ENCODE measurements at places on chromosomes 1 and 21. TPM values are rescaled to one million over a fixed set of nuclear protein-coding genes. Genes with fewer than 3 reads are reported as not detected.

CAMK2N1 gene
- 15.9 TPM for total RNA-seq

DNA sequence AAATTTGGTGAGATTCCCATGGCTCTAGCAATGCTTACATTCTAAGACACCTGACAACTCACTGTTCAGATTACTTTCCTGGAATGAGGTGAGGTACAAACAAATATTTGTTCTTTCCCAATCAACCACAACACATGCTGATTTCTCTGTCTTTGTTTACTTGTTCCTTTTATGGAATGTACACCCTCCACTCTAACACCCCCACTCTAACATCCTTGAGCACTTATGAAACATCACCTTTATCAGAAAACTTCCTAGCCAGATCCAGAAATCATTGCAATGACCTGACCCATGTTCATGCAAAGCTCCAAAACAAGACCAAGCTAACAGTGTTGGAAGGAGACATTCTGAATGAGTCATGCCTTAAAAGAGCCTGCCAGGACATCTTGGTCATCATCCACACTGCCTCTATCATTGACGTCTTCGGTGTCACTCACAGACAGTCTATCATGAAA, 35.5 kb downstream of the HSD3B1 start:
- no peak for DNase-seq

GJA4 gene
- total RNA-seq, result 64.2 TPM

AK4 gene
- total RNA-seq, result 32.2 TPM

DNA sequence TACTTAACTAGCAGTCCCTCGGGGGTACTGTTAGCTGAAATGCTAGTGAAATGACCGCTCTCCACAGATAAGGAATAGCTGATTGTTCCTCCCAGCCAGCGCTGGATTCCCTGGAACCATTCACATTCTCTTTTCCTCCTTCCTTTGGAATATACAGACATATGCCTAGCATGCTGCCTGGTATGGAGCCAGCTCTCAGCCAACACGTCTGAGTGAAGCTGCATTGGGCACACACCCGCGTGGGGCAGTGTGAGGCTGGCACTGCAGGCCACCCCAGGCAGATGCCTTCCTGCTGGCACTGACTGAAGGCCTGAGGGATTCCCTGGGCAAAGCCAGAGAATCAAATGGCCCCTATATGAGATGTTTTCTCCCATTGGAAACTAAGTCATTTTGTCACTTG, 66.7 kb downstream of the TLR5 start:
- no peak for DNase-seq

DNA sequence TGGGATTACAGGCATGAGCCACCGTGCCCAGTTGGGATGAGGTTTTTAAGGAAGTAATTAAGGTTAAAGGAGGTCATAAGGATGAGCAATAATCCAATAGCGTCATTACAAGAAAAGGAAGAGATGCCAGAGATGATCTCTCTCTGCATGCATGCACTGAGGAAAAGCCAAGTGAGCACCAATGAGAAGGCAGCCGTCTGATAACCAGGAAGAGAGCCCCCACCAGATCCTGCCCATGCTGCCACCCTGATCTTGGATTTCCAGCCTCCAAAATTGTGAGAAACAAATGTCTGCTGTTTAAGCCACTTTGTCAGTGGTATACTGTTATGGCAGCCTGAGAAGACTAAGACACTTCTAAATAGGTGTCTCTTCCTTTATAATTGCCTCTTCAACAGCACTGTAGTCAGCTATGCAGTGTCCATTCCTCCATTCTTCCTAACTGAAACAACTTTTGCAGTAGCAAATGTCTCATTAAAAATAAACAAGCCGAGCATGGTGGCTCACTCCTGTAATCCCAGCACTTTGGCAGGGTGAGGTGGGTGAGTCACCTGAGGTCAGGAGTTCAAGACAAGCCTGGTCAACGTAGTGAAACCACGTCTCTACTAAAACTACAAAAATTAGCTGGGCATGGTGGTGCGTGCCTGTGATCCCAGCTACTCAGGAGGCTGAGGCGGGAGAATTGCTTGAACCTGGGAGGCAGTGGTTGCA, 216.2 kb upstream of the RUNX1 start:
- DNase-seq, result no peak

PDIK1L gene
- total RNA-seq, result 10.4 TPM

- no peak for DNase-seq
Measured at GRCh38 chr1:38061883-38062328, 15.3 kb upstream of the POU3F1 start.

ATP8B2 gene
- total RNA-seq, result 291 TPM

TSSK3 gene
- total RNA-seq, result 2.3 TPM

AXDND1 gene
- total RNA-seq, result not detected

OR2AK2 gene
- total RNA-seq, result not detected

GRCh38 chr1:180642781-180643180, 11.0 kb downstream of the XPR1 start:
- no peak for DNase-seq

- DNase-seq, result no peak
Measured at GRCh38 chr1:83735526-83735925, 263.4 kb downstream of the TTLL7 start.

SLC44A3 gene
- total RNA-seq, result 2.5 TPM

HSD3B2 gene
- not detected for total RNA-seq

TRAF5 gene
- total RNA-seq, result 55.8 TPM

- no peak for DNase-seq
Measured at GRCh38 chr21:41953249-41953830, 478 bp downstream of the C2CD2 start.

FGR gene
- 17.0 TPM for total RNA-seq

DNA sequence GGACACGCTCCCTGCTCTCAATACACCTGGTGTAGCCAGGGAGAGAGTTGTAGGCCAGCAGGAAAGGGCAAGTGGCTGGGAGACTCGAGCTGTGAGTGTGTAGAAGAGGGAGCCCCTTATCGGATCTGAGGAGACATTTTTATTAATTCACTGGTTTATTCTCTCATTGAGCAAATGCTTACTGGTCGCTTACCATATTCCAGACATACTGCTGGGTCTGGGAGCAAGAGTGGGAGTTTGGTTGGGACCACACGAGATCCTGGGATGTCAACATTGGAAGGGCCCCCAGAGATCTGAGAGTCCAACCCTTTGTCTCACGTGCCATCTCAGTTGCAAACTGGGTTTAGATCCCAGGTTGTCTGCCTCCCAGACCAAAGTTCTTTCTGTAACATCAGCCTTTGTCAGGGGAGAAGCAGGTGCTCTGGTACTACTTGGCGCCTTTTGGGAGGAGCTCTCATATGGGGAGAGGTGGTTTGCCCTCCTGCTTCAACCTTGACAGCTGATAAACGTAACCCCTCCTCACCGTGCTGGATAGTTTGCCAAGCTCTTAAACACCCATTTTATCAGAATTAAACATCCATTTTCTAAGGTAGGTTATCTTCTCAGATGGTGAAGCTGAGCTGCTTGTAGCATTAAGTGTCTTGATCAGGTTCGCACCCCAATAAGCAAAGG, 742 bp downstream of the TMEM222 start:
- DNase-seq, result no peak

- no peak for DNase-seq
Measured at GRCh38 chr1:157878059-157878458, 36.5 kb upstream of the CD5L start.

Measured in thoracic aorta (tissue), 2 donors.